Placental pericyte (primary cell): ENCODE measurements at places on chromosomes 6 and 20. TPM values are rescaled to one million over a fixed set of nuclear protein-coding genes. Genes with fewer than 3 reads are reported as not detected.

SSTR4 gene
- not detected in 2 replicates for total RNA-seq

CFAP61 gene
- not detected in 2 replicates for total RNA-seq

MYH7B gene
- total RNA-seq: under 0.01 TPM in 1 of 2 replicates, not detected in the other

GHRH gene
- not detected in 2 replicates for total RNA-seq

TUBB gene
- total RNA-seq: 380 and 1,475 TPM in 2 replicates
